Suppressor macrophage treated with lipopolysaccharide for 4 hours (primary cell): ENCODE measurements at places on chromosomes 3 and 15.

- no peak for DNase-seq
Observed at GRCh38 chr3:40546816-40547215, 22.1 kb downstream of the ZNF621 start.

DNA sequence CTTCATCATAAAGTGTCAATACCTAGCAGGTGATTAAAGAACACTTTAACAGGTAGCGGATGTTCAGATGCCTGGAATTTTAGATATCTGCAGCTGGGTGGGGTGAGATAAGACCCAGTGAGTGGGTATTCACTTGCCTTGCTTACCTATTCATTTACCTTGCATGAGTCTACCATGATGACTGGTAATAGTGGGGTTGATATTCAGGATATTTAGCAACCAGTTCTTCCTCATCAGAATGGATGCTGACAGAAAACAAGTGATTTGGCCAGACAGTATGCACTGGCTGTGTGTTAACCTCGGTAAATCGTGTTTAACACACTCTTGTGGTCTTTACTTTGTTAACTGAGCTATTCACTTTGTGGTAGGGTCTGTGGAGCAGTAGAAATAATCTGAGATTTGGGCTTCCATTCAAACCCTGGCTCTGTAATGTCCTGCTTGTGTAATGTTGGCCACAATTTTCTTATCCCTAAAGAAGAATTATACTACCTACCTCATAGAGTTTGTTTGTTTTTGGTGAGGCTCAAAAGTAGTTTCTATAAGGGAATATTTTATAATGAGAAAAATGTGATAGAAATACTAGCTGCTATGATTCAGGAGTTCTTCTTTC lies 391.9 kb upstream of the TBL1XR1 start:
- DNase-seq, result no peak

GRCh38 chr3:40511031-40511718 lies 5.3 kb downstream of the ZNF620 start:
- peak; percentile 33 for DNase-seq

DNA sequence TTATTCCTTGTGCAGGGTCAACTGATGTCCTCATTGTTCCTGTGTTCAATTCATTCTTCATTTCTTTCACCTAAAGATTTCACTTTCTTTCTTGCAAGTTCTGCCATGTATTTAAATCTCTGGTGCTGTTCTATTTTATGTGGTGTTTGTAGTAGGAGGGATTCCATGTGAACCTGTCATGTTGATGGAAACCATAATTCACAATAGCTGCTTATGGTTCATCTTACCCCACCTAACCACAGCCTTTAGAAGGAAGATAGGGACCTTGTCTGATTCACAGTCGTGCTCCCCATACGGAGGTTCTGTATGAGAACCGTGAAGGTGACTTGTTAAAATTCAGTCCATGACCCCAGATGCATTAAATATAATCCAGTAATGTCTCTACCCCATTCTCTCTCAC lies 21.9 kb downstream of the SLCO2A1 start:
- DNase-seq, result no peak

- DNase-seq, result no peak
Observed at GRCh38 chr15:40245666-40246450, 7.0 kb downstream of the PAK6 start.

DNA sequence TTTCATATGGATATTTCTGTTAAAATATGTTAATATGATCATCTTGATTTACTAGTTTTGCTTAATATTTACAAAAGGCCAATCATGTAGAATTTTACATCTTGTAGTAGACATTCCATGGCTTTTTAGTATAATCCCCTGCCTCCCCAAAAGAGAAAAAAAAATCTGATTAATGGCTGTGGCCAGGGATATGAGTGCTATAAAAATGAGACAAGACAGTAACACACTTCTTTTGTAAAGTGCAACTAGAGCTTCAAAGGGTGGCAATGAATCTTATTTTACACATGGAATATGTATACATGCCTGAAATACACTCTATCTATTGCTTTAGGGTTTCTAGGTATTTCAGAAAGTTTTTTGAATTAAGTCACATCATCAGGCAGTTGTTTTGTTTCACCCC lies 112.2 kb upstream of the NANOGP8 start:
- DNase-seq, result no peak

DNA sequence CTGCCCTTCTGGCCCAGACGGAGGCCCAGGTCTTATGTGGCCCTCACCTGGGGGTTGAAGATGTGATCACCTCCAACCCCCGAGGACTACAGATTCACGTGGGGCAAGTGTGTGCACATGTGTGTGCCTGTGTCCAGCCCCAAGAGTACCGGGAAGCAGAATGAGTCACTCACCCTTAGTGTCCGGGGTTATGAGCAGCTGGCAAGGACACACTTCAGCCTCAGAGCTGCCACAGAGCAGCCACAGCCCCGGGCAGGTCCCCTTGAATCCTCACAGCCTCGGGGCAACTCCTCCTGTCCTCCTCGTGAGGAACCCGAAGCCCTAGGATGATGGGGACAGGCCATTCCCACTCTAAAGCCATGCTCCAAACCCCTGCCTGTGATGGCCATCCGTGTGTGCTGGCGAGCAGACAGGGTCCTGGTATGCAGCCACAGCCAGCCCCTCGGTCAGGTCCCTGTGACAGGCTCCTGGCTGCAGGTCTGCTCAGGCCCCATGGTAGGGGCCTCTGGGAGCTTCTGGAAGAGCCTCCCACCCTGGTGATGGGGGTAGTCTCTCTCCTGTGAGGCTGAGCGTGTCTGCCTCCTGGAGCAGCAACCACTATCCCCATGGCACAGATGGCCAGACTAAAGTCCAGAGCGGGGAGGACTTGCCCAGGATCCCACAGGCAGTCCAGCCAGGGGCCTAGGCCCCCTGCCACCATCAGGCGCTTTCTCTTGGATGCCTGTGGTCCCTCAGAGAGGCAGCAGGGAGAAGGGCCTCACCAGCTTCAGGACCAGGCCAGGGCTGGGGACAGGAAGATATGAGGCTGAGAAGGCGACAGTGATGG lies 852 bp downstream of the STAB1 start:
- DNase-seq, result peak; percentile 76

DNA sequence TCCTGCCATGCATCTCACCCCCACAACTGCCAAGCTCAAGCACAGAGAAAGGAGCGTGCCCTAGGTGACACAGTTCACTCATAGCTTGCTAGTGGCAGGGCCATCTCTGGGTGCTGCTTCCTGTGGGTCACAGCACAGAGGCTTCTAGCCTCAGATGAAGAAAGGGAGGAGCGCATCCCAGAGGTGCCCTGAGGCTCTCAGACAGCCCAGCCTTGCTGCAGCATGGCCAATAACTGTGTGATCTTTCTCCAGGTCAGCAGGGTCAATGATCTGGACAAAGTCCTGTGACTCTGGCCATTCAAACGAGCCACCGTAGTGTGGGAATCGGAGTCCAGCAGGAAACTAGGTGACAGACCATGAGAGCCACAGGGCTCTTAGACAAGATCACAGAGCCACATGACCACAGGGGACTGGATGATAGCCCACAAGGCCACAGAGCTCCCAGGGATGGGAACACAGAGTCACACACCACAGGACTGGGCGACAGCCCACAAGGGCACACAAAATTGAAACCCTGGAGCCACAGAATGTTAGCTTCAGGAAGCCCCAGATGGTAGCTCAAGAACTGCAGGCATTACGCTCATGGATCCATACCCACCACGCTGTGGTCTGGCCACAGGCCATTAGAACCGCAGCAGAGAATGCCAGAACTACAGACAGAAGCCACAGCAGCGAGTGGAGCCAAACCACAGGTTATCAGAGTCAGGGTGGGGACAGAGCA lies 25.9 kb upstream of the GRIP2 start:
- DNase-seq, result no peak

DNA sequence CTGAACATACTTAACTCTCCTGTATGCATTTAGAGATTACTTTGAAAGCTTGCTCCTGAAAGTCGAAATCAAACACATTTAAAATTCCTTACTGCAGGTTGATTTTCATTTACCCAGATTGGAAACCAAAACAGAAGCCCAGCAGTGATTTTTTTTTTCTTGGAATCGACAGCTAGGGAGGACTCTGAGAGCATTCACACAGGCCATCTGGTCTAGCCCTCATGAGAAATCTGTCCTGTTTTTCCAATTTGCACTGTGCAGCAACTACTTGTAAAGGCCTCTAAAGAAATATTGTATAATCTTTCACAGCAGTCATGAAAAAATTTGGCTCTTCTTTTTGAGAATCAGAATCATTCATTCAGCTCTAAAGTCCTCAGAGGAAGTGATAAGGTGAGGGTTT lies 179.2 kb downstream of the KCNAB1 start:
- no peak for DNase-seq

GRCh38 chr15:94704421-94704820 lies 473.1 kb downstream of the MCTP2 start:
- DNase-seq, result no peak

- DNase-seq, result no peak
Observed at GRCh38 chr15:54029081-54029480, 50.8 kb downstream of the UNC13C start.

DNA sequence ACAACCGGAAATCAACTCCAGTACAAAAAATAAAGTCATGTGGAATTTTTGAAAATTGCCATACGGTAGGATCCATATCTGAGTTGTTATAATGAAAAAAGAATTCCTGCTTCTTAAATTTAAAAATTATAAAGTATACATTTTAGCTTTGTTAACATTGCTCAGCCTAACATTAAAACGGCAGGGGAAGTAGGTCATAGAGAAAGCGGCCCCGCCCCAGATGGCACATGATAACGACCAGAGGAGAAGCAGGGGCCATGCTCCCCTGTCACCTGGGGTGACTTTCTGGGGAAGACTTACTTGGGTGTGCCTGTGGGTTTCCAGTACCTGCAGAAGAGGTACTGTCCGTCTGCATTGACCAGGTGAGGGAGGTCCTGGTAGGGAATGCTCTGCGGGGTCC lies 921 bp downstream of the MGLL start:
- peak; percentile 74 for DNase-seq

DNA sequence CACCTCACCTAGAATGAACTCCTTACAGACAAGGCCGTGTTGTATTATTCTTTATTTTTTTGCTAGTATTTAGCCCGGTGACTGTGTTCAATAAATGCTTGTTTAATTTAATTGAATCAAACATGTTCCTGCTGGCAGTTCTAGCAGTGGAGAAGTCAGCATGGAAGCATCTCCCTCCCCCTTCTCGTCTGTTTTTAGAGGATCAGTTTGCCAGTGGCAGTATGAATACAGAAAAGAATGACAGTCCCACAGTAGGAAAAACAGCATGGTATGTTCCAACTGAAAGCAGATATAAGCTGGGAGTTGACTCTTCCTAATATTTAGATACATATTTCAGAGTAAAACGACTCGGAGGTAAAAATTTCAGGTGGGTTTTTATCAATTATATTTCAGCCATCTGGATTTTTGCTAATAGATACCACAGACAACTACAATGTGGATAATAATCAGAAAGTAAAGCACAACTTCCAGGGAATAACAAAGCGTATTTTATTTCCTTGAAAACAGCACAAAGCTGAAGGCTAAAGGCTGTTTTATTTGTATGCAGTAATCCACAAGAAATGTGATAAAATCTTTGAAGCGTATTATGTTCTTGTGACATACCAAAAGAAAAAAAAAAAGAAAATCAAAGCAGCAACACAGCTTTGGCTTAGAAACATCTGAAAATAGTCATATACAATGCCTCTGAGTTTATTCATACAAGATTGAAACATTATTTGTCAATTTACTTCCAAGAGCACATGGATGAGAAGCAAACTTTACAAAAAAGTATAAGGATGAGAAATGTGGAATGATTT lies 244.5 kb upstream of the KCNMB2 start:
- DNase-seq, result no peak

GRCh38 chr15:40952301-40952900 lies 870 bp upstream of the CHAC1 start:
- no peak for DNase-seq

- DNase-seq, result no peak
Observed at GRCh38 chr15:42820811-42821210, 83.9 kb upstream of the CDAN1 start.

GRCh38 chr3:134743006-134743405 lies 52.1 kb upstream of the EPHB1 start:
- no peak for DNase-seq

- DNase-seq, result no peak
Observed at GRCh38 chr15:44038755-44039191, 156.3 kb downstream of the FRMD5 start.

DNA sequence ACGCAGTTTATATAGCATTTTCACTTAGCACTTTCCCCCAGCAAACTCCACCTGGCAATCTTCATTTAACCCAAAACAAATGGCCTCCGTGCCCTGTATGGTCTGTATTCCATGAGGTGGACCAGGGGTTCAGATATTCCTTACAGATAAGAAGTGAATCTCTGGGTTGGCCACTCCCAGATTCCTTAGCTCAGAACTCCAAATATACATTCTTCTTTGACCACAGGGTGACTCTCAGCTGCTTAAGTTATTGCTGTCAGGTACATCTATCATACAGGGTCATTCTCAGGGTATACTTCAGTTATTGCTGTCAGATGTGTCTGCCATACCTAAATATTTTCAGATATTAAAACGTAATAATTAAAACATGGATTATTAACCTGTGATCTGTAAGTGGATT lies 229.8 kb downstream of the TBL1XR1 start:
- no peak for DNase-seq

GRCh38 chr3:139182598-139182997 lies 137.9 kb upstream of the PRR23C start:
- no peak for DNase-seq

DNA sequence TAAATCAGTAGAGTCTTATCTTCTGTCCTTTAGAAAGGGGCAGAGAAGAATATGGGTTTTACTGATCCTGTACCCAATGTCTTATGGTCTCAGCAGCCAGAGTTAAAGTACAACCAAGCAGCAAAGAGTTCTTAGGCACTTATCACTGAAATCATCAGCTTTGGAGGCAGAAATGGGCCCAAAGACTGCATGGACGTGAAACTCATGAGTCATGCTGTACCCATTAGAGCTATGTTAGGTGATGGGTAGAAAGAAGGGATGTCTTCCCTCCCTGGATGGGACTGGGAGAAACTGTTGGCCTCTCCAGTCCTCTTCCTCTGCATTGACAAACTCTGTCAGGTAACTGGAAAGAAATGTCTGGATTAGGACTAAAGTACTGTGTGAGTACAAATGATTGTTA lies 63.4 kb downstream of the EOMES start:
- DNase-seq, result no peak

DNA sequence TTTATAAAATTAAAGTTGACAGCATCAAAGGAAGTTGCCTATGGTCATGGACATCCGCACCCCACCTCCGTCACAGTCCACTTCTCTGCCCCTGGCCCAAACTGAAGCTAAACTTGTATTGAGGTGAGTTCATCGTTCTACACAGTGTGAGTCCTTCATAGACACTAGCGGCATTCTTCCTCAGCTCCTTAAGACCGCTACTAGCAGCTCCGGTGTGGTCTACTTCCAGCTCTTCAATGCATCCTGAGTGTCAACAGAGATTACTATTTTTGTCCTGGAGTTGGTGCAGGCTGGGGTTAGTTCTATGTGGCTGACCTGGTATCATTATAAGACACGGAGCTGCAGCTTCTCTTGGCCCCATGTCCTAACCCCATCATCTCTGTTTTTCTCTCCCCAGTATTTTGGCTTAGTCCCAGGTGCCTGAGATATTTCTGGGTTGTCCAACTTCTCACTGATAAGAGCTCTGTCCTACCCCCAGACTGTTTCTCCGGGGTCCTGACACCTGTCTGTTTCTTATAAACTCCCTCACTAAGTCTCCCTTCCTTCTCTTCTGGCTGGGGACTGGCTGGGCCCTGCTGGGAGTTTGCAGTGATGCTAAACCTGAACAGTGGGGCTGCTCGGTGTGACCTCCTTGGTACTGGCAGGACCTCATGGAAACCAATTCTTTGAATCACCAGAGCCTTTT lies 169.2 kb upstream of the ATP10A start:
- no peak for DNase-seq

GRCh38 chr3:141663993-141664392 lies 74.1 kb upstream of the RNF7 start:
- no peak for DNase-seq
